Left renal cortex interstitium (tissue), 4 donors: ENCODE measurements at places on chromosomes 2 and 18. TPM values are rescaled to one million over a fixed set of nuclear protein-coding genes. Genes with fewer than 3 reads are reported as not detected.

The LBX2 gene
- 7.0 TPM for polyA plus RNA-seq

The LOXHD1 gene
- 1.2 TPM for polyA plus RNA-seq

The RAB27B gene
- polyA plus RNA-seq: 4.4 TPM

The NAT8 gene
- 23.5 TPM for polyA plus RNA-seq

The FBXO36 gene
- 6.6 TPM for polyA plus RNA-seq

The HTR2B gene
- polyA plus RNA-seq: 14.3 TPM

The NYAP2 gene
- polyA plus RNA-seq: 0.08 TPM

The MSGN1 gene
- not detected for polyA plus RNA-seq

The FAM228A gene
- 0.71 TPM for polyA plus RNA-seq

The ASB18 gene
- not detected for polyA plus RNA-seq

GRCh38 chr18:41320100-41320499 lies 634.9 kb upstream of the PIK3C3 start:
- DNase-seq: no peak

GRCh38 chr18:59985289-59985688 lies 85.5 kb downstream of the PMAIP1 start:
- DNase-seq: no peak

DNA sequence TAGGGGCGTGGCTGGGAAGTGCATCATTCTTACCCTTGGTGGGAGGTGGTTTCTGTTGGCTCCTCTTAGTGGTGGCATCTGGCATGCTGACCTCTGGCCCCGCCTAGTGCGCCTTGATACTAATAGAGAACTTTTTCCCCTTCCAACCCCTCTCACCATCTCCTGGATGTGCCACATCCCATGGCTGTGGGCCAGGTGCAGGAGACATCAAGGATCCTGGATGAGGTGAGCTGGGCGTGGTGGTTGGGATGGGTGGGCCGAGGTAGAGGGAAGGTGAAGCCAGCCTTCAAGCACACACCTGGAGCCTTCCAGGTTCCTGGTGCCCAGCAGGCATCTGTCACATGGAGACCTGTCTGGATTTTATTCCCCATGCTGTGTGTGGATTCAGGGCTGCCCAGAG lies 149.2 kb downstream of the DYSF start:
- no peak for DNase-seq

GRCh38 chr2:239195318-239195871 lies 205.4 kb downstream of the HDAC4 start:
- no peak for DNase-seq

- no peak for DNase-seq
These were observed 13.9 kb upstream of the KLHL30 start for GRCh38 chr2:238124488-238125126.

DNA sequence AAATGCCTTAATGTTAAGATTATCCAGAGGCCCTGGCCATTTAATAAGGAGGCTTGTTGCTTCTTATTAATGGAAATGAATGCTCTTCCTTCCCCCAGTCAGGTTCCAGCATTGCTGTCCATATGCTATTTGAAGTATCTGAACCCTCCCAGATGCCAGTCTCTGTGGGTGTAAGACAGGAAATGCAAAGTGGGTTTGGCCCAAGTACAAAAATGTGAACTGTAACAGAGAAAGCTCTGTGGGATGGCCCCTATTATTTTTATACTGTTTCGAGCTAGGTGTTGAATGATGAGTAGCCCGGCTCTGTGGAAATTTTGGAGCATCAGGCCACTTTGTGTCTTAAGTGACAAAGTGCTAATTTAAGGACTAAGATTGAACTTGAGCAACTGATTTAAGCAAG lies 141.0 kb downstream of the UXS1 start:
- DNase-seq: no peak

- DNase-seq: no peak
These were observed 89.9 kb downstream of the ERBB4 start for GRCh38 chr2:212448698-212449097.

- DNase-seq: peak; percentile 43
These were observed 108.1 kb downstream of the AQP4 start for GRCh38 chr18:26757263-26758019.

DNA sequence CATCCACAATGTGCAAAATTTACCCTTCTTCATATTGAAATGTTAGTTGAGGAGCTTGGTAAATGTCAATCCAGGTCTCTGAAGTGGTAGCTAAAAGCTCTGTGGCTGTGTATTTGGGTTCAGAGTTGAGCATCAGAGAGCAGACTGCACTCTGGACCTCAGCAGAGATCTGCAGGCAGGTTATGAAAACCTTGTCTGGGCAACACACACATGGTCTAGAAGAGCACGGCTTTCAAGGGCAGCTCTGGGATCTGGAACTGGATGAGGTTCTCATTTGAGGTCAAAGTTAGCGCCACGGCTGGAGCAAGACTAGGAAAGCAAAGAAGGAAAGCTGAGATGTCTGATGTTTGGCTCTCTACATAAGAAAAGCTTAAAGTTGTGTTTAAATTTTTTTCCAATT lies 243.0 kb downstream of the SH3BP4 start:
- no peak for DNase-seq

DNA sequence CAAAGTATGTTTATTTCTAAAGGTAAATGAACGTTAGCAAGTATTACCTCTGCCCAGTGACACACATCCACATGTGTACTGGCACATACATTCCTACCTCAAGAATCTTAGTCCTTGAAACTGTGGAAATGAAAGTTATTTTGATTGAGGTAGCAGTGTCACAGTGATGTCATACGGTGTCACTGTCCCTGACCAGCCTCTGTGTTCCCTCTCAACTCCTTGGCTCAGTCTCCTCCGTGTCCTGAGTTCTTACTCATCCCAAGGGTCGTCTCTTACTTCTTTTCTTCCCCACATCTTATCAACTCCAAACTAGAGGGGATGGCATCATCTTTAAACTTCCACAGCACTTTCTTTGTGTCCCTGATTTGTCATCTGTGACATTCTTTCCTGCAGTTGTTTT lies 3.3 kb downstream of the NCK2 start:
- no peak for DNase-seq

DNA sequence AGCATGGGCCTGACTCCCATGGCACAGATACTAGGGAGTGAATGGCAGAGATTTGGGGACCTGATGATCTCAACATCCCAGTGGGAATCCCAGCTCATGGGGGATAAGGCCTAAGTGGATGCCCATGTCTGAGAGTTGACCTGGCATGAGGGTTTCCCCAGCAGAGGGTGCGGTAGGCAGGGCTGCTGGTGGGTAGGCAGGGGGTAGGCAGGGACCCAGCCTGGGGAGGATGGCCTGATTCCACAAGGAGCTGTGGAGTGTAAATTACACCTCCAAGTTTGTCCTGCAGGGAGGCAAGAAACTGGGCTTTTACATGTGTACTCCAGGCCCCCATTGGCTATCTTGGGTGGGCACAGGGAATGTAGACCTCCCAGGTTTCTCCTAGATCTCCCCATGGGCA lies 46.9 kb downstream of the INPP5D start:
- DNase-seq: no peak

DNA sequence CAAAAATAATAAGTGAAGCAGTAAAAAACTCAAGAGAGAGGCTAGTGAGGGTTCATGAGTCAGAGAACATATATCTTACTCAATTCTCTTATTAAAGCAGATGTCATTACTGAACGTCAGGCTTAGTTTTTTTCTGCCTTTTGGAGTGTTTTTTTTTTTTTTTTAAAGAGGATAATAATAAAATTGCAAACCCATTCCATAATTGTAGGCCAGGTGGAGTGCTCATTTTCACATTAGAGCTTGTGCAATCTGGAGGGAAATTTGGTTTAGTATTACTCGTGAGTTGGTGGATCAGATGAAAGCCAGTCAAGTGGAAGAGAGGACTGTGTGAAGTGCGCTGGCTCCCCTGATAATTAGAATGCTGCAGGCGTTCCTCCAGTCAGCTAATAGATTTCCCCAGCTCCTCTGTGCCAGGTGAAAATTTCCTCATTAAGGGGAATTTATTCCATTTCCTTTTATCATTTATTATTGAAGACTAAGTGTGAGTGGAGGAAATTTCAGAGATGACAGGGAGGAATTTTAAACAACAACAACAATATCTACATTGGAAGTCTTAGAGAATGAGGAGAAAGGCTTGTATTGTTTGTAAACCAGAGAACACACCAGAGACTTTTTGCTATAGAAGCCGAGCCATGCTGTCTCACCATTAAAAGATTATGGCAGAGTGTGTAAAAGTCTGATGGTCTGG lies 74.6 kb downstream of the CPS1 start:
- DNase-seq: no peak

GRCh38 chr18:12996661-12997292 lies 5.6 kb downstream of the CEP192 start:
- DNase-seq: no peak

DNA sequence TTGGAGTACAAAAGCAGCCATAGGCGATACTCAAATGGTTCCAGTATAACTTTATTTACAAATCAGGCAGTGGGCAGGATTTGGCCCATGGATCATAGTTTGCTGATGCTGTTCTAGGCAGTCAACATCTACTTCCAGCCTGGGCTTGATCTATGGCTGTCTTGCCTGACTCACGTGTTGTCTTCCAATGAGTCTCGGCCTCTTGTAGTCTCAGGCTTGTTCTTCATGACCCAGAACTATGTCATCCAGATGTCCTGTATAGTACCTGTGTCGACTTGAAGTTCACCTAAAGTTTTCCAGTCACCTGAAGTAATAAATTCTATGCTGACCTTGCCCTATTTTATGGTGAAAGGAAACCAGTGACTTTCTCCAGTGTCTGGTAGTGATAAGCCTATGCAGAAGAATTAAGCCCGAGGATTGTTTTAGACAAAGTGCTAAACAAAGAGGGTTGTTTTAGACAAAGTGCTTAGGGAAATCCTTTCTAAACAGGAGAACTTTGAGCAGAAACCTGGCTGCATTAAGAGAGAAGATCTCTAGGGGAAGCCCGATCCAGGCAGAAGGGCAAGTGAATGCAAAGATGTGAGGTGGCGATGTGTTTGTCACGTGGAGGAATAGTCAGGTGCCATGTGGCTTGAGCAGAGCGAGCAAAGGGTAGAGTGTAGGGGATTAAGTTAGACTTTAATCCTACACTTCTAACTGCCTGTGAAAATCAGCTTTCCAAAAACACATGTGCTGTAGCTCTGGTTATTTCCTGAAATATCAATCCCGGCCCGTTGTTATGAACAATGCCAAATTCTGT lies 8.5 kb upstream of the THNSL2 start:
- DNase-seq: no peak

DNA sequence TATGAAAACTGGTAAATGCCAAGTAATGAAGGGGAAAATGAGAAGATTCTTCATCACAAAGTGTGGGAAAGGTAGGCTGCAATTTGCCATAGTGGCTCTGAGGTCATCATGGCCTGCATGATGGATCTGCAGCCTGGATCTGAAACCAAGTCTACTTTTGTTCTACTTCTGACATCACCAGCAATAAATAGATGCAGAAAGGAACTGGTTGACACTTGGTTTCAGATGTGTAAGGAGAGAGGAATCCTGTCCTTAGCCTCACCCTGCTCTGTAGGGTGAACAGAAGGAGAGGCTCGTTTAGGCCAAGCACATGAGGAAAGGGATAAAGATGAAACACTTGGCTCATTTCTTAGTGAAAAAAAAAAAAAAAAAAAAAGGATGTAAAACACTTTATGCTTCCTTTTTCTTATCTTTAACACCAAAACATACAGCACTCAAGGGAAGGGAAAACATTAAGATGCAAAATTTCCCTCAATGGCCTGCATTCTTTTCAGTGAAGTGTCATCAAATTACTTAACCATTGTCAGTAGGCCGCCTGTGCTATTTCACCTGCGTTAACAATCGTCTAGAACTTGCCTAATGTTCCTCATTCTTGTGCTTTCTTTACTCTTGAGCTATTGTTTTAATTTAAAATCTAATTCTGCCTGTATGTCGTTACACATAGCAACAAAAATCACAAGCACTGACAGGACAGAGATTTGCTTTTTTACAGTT lies 3.9 kb downstream of the NEB start:
- no peak for DNase-seq

GRCh38 chr18:56995579-56996188 lies 151.2 kb upstream of the BOD1L2 start:
- no peak for DNase-seq

GRCh38 chr2:239020541-239021041 lies 172.7 kb downstream of the TWIST2 start:
- DNase-seq: no peak

GRCh38 chr18:38539371-38539770 lies 973.8 kb upstream of the CELF4 start:
- no peak for DNase-seq

DNA sequence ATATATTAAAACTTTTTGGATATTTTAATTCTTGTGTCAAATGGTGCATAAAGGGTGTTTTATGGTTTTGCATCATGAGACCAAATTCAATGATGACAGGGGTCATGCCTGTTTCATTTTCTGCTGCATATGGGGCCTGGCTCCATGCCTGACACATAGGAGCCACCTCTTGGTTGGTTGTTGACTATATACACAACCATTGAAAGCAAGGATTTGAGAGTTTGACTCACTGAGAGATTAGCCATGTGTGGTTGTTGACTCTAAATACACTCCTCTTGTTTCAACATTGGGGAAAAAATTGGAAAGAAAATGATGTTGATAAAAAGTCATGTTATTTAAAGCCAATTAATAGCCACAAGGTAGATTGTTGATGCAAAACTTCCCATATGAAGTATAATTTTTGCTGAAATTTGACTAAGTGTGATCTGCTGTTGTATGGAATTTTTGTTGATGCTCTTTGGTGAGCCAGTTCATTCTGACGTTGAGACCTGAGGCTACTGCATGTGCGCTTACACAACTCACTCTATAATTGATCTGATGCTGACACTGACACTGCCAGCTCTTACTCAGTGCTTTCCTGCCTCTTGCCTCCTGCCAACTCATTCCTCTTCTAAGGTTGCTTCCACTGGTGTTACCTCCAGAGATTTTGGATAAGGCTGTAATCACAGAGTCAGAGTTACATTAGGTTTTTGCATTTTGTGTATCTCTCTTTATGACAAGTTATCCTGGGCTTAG lies 446.2 kb upstream of the SLC14A2 start:
- no peak for DNase-seq

GRCh38 chr2:46489423-46490174 lies 10.2 kb downstream of the TMEM247 start:
- DNase-seq: no peak

GRCh38 chr2:1758774-1759610 lies 14.7 kb upstream of the PXDN start:
- no peak for DNase-seq

DNA sequence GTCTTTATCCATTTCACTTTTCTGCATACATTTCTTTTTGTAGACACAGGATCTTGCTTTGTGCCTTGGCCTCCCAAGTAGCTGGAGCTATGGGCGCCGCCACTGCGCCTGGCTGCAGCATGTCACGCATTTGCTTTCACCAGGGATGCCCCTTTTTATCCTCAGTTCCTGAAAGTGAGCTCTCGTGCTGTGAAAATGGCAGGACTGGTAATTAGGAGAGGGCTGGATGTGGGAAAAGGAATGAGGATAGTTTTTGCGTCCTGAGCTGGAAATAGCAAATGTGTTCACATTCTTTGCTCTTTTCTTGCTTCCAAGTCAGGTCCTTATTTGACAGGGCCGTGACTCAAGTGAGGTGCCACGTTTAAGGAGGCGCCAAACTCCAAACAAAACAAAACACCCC lies 104.6 kb downstream of the LDLRAD4 start:
- no peak for DNase-seq
